ENCODE measurements at places on chromosomes 4 and X.

- DNase-seq, result no peak
Observed at GRCh38 chr4:102535398-102536082, 34.4 kb downstream of the NFKB1 start.

- no peak for DNase-seq
Observed at GRCh38 chrX:9378980-9379696, 85.7 kb upstream of the TBL1X start.

- DNase-seq, result peak; percentile 87
Observed at GRCh38 chr4:150904671-150905070, 110.4 kb downstream of the LRBA start.

DNA sequence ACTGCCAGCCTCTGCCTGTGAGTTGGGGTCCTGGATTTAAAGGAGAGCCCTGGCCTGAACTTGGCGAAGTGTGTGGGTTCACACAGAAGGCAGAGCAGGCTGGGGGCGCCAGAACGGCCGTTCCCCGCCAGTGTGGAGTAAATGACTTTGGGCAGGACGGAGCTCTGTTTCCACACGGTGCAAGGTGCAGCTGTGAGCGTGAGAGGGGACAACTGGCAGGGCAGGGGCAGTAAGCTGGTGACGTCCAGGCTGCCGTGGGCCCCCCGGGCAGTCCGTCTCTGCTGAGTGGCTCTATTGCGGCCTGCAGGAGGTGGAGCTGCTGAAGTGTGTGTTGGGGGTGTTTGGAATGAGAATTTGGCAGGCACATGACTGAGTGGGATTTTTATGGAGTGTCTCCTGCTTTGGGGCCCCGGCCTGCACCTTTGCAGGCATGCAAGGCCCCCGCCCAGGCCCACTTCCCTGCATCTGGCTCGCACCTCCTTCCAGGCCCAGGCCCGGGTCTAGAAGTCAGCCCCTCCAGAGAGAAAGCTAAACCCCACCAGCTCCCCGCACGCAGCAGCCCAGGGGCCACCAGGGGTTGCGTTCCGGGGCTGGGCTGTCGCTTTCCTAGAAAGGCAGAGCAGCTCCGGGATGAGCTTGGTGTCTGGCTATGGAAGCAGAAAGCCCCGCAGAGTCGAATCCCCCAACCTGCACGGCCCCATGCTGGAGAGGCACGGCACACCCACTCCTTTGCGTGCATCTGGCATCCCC, 62.2 kb upstream of the GRPEL1 start:
- DNase-seq, result no peak

- DNase-seq, result no peak
Observed at GRCh38 chr4:826508-827208, 729 bp upstream of the CPLX1 start.

DNA sequence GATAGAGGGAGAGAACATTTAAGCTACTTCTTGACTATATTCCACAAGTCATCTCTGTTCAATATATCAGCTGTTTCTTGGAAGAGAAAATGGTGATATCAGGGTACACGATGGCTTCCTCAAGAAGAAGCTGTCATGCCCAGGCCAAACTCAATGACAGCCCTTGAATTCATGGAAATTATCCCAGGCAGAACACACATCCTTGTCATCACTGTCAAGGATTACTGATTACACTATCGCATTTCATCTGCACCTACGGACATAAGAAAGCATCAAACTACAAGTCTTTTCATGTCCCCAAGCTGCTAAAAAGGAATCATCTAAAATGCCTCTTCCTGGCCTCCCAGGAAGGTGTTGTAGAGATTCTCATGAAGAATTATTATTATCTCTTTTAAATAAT, 165.2 kb upstream of the SLC7A11 start:
- DNase-seq, result no peak

GRCh38 chrX:14505648-14506047, 23.7 kb upstream of the GLRA2 start:
- DNase-seq, result peak; percentile 17

DNA sequence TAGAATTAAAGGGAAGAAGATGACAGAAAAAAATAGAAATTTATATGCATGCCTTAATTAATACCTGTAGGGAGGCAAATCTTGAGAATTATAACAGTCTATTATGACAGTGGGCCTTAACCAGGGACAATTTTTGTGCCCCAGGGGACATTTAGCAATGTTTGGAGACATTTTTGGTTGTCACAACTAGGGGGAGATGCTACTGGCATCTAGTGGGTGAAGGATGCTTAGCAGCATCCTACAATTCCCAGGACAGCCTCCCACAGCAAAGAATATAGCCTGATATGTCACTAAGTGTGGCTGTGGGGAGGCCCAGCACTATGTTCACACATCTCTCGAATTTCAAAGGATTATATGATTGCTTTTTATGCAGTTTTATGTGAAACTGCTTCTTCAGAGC, 10.5 kb downstream of the GPR82 start:
- DNase-seq, result no peak

GRCh38 chr4:56296526-56296925, 90.8 kb downstream of the AASDH start:
- DNase-seq, result no peak

DNA sequence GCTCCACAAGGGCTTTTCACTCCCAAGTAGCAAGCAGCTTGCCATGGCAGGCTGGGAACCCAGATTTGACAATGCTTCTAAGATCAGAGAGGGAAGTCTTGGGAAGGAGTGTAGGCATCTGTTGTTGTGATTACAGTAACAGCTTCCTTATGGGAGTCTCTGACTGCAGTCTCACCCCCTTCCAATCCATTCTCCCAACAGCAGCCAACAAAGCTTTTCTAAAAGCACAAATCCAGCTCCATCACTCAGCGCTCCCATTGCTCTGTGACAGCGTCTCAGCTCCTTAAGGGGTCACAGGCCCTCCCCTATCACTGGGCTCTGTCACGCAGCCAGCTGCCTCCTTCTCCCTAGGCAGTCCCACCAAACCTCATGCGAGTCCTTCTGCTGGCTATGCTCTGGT, 7.1 kb downstream of the IGFBP7 start:
- peak; percentile 78 for DNase-seq

DNA sequence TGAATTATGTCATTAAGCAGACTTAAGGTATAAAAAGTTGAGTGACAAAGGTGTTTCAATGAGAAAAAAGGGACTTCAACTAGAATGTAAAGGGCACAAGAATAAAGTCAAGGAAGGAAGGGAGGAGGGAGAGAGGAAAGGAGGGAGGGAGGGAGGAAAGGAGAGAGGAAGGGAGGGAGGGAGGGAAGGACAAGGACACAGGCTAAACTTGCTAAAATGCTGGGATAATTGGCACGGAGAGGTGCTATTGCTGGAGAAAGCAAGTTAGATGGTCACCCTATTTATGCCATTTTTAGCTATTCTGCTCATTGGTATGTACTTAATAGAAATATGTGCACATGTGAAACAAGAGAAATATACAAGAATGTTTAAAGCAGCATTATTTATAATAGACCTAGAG, 44.9 kb upstream of the SPP1 start:
- no peak for DNase-seq

Measured in lung (tissue), 17 donors.